ENCODE measurements at places on chromosomes 16 and 17. TPM values are rescaled to one million over a fixed set of nuclear protein-coding genes. Genes with fewer than 3 reads are reported as not detected.

Gene KRT33A
- total RNA-seq: not detected

Gene IL34
- 2.8 TPM for total RNA-seq

Gene SLC52A1
- total RNA-seq: 0.36 TPM

Gene CES5A
- total RNA-seq: not detected

Gene CD7
- 0.24 TPM for total RNA-seq

Gene CA5A
- total RNA-seq: not detected

Gene TRAP1
- total RNA-seq: 56.1 TPM

Gene MARCHF10
- total RNA-seq: not detected

Gene OVCA2
- 59.7 TPM for total RNA-seq

Gene BAHCC1
- 16.3 TPM for total RNA-seq

Gene CD300LG
- total RNA-seq: not detected

Gene EEF2KMT
- total RNA-seq: 11.1 TPM

Gene ADCY9
- total RNA-seq: 77.1 TPM

Gene DPEP3
- not detected for total RNA-seq

Gene RND2
- total RNA-seq: 0.32 TPM

Gene CA7
- not detected for total RNA-seq

Gene ARRB2
- 7.0 TPM for total RNA-seq

Gene RPS15A
- 598 TPM for total RNA-seq

Gene KRTAP4-1
- total RNA-seq: not detected

Gene CCL23
- not detected for total RNA-seq

Gene KRT33B
- not detected for total RNA-seq

Gene CACNA1H
- under 0.01 TPM for total RNA-seq

Gene PIP4K2B
- total RNA-seq: 81.0 TPM

Gene CIBAR2
- not detected for total RNA-seq

Gene LGALS9B
- total RNA-seq: not detected

Gene ACSM3
- 0.49 TPM for total RNA-seq

Gene KIF19
- not detected for total RNA-seq

Gene EPX
- total RNA-seq: not detected

Gene SF3B3
- total RNA-seq: 112 TPM

Gene AURKB
- total RNA-seq: 2.1 TPM

Gene TBC1D28
- total RNA-seq: not detected

Gene ERI2
- total RNA-seq: 21.3 TPM

Gene PRAC2
- not detected for total RNA-seq

Gene TBX6
- 0.32 TPM for total RNA-seq

Gene PIMREG
- total RNA-seq: 2.7 TPM

Gene BICDL2
- not detected for total RNA-seq

Gene SMIM5
- total RNA-seq: 0.24 TPM

Gene CES3
- 0.16 TPM for total RNA-seq

Gene ZNF423
- total RNA-seq: 2.4 TPM

Gene CRYM
- total RNA-seq: 0.24 TPM

Gene ZNF19
- 5.2 TPM for total RNA-seq

Gene TEKT1
- not detected for total RNA-seq

Gene PYY
- total RNA-seq: not detected

Gene SMTNL2
- not detected for total RNA-seq
